ENCODE measurements at places on chromosomes 4 and X.

DNA sequence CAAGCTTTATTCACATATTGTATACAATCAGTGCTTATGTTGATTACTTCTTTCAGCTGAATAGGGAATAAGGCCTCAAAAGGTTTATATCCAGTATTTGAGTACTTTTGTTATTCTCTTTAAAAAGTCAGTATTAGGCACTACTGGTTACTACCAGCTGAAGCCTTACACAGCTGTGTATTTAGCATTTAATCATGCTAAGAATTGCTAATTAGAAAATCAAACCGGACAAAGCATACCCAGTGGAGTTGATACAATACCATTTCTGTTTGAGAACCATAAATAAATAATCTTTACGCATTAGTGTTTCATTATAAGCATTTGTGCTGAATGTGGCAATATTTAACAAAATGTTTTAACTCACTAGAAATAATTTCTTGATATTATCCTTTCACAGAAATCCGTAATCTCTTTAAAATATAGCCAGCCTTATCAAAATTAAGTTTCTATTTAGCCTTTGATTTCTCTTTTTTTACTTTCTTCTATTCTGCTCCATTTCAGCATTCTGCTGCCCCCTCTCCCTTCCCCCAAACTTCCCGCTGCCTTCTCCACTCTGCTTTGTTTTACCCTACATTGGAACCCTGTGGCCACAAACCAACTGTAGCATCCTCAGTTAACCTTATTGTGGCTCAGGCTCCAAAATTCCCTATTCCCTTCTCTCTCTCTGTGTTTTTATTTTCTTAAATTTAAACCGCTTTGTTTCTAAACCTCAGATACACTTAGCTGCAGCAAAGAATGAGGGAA lies 37.8 kb downstream of the UGT8 start:
- DNase-seq = no peak

DNA sequence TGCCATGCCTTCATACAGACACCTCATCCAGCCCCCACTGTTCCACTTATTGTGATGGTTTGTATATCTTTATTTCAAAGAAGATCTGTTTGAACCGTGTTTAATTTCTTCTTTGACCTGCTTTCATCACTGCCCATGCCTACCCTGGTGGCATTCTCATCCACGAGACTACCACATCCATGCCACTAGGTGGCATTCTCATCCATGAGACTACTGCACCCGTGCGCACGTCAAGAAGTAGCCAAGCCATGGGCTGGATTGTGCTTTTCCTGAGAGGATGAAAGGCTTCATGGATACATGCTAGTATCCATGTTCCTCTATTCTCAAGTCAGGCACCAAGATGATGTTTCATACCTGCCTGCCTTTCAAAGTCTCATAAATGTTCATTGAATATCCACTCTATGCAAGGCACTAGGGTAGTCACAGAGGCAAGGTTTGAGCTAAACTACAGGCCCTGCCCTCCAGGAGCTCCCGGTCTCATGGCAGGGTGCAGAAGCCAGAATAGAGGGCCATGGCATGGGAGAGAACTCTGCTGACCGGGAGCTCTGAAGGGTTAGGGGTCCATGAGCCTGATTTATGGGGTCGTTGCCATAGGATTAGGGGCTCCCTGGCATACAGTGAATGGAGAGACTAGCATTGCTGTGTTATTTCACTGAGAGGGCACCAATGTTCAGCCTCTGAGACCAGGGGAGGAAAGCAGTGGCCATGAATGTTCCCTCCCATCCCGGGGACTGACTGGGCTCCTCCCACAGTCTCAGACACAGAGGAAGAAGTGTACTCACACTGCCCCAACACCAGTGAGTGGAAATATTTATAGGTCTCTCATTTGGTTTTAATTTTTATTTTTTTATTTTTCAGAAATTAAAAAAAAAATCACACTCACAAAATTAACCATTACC lies 24.8 kb upstream of the EOLA2 start:
- DNase-seq = no peak

- DNase-seq = no peak
These were observed 278.3 kb downstream of the FBXW7 start for GRCh38 chr4:152257601-152258066.

DNA sequence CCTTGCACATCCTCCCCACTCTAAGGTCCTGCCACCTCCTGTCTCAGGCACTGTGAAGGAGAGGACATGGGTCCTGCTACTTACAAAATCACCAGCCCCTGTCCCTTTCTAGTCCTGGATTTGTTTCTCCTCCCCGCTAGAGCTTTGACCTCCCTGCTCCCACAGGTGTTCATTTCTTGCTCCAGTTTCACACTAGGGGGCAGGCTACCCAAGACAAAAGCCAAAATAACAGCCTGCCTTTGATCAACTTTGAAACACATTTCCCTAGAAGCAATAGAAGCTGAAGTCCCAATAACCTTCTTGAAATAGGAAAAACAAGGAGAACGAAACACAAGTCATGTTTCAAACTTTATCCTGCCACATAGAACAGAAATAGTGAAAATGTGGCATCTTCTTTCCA lies 164.4 kb downstream of the QDPR start:
- no peak for DNase-seq

- DNase-seq = no peak
These were observed 115.0 kb upstream of the HS3ST1 start for GRCh38 chr4:11543706-11544105.

GRCh38 chrX:50073601-50074000 lies 127.2 kb downstream of the AKAP4 start:
- no peak for DNase-seq

DNA sequence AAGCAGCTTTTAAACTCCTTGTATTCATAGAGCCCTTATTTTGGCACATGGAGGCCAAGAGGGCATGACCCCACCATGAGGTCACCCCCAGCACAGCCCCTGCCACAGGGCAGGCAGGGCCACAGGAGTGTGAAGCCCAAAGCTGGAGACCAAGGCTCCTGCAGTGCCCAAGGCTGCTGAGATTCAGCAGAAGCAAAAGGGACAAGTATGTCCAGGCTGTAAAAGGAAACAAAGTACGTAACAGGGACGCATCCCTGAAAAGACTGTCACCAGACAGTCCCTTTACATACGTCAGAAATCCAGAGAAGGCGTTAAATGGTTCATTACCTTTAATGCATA lies 18.9 kb downstream of the GAK start:
- peak; percentile 50 for DNase-seq

- no peak for DNase-seq
These were observed 20.5 kb downstream of the NKX3-2 start for GRCh38 chr4:13523591-13524503.

- DNase-seq = no peak
These were observed 559.8 kb downstream of the TLL1 start for GRCh38 chr4:166432842-166433241.

- no peak for DNase-seq
These were observed 1.4 kb downstream of the JADE3 start for GRCh38 chrX:46913667-46914066.

DNA sequence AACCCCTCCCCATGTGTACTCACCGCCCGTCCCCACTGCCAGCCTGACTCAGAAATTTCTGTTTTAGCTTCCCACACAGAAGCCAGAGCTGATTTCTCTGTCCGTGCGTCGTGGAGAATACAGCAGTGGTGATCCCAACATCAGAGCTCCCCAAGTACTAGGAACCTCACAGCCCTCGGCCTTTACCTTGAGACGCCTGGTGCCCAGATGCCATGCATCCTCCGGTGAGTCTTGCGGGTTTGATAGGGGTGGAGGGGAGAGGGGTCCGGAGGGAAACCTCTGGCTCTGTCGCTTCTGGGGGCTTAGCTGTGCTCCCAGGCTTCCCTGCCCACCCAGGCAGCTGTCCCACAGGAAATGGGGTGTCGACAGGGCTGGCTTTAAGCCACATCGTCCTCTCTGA lies 2.1 kb downstream of the LOC101059915 start:
- no peak for DNase-seq

DNA sequence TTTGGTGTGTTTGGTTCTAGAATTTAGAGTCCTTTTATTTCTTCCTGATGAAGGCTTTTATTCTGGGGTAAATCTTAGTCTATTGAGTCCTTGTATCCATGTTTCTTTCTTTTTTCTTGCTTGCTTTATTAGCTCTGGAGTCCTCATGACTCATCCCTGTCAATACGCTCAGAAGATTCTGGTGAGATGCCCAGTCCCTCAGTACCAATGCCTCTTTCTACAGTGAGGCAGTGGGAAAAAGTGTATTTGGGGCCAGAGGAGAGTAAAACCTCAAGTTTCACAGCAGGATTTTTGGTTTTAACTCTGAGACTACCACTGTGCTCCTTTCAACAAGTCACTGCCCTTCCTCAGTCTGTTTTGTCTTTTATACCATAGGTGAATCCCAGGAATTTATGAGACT lies 368.0 kb downstream of the GBA3 start:
- DNase-seq = no peak

DNA sequence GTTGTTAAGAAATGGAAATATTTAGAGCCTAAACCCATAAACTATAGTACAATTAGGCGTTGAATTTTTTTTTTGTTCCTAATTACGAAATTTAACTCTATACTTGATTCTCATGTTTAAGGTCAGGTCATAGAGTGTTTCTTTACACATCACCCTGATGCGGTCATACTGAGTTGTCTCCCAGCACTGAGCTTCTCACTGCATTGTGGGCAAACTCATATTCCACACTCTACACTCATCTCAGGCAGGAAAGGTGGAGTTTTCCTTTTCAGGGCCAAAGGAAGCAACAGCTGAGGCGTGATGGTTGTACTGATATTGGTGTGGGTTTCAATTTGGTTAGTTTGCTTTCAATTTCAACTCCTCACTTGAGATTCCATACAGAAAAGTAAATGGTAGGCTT lies 75.4 kb downstream of the FAT4 start:
- DNase-seq = no peak

- peak; percentile 88 for DNase-seq
These were observed 739 bp downstream of the LARP1B start for GRCh38 chr4:128061566-128062536.

- DNase-seq = no peak
These were observed 219.3 kb downstream of the SPRY1 start for GRCh38 chr4:123615901-123616300.

GRCh38 chrX:10074241-10074941 lies 82.4 kb upstream of the CLCN4 start:
- DNase-seq = no peak

GRCh38 chr4:138659812-138660316 lies 355.7 kb upstream of the NOCT start:
- DNase-seq = no peak

- DNase-seq = no peak
These were observed 12.7 kb upstream of the HHIP start for GRCh38 chr4:144633215-144633614.

DNA sequence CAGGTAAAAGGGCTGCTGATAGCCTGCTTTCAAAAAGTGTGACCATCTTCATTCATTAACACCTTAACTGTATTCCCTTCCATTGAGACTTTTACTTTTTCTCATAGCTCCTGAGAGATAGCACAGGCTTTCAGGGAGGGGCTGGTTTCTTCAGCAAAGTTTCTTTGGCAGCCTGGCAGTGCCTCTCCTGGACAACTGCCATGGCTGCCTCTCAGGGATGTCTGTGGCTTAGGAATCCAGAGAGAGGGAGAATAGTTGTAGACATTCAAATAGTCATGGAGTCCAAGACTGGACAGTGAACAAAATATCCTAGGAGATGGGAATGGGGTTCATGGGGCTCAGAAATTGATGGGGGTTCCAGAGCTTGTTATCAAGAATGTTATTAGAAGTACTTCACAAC lies 81.1 kb downstream of the FAM47B start:
- no peak for DNase-seq

DNA sequence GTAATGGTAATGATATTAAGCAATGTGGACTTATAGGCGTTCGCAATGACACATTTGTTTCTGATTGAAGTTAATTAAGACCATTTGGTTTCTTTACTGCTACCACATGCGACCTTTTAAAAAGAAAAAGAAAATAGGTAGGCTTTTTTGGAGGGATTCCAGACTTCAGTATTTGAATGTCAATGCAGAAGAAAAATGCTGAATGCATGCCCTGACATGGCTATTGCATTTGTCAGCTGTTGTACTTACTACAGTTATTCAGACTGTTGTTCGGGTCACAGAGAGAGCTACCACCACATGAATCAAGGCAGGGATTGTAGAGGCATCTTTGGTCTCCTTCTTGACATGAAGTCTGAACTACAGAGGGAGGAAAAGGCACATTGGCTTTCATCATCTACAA lies 163.7 kb downstream of the CORIN start:
- no peak for DNase-seq

GRCh38 chrX:86421771-86422170 lies 273.5 kb downstream of the DACH2 start:
- DNase-seq = no peak

GRCh38 chr4:64781737-64782326 lies 372.6 kb upstream of the TECRL start:
- no peak for DNase-seq

DNA sequence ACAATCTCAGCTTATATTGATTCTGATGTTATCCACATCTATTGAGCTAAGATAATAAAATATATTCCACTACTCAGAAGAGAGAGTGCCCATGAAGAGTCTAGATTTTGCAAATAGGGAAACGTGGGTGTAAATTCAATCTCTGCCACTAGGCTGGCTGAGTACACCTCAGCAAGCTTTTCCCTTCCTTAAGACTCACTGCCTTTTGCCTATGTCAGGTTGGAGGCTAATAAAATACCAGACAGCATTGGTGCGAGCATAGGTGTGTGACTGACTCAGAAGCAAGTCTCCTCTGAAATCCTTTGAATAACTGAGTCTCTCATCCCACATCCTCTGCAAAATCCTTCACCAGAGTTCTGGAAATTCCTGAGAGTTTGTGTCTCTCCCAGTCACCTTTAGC lies 405.4 kb upstream of the CPEB2 start:
- DNase-seq = no peak

GRCh38 chr4:16442296-16442695 lies 216.0 kb upstream of the TAPT1 start:
- no peak for DNase-seq

DNA sequence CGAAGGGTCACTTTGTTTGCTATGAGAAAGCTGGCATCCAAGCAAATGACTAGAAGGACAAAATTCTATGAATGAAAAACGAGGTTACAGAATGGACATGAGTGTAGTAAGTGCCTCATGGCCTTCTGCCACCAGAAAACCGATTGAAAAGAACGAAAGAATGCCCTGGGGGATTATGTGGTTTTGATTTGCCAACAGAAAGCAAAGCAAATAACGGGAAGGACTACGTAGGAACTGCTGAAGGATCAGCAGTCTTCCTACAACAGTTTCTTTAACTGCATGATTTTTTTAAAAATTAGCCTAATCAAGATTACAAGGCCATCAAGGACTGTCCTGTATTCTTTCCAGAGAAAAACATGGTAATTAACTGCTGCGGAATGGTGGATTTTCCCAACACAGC lies 50.6 kb downstream of the NRK start:
- DNase-seq = no peak

DNA sequence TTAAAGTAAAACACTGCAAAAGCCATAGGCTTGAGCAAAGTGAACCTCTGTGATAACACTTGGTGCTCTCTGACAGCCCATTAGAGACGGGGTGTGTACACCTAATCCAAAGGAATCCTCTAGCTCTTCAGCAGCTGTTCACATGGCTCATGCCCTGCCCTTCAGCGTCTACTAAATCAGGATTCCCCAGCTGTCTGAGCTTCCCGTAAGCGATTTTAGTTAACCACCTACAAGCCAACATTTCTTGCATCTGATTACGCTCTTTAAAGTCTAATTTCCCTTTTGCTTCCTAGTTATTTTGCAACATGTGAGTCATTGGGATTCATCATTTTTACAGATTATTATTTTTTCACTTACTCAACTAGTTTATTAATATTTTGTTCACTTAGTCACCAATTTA lies 6.5 kb downstream of the DMD start:
- DNase-seq = no peak

GRCh38 chr4:132827522-132827921 lies 321.6 kb upstream of the PCDH10 start:
- no peak for DNase-seq
